ENCODE measurements at places on chromosomes 16 and 17.

DNA sequence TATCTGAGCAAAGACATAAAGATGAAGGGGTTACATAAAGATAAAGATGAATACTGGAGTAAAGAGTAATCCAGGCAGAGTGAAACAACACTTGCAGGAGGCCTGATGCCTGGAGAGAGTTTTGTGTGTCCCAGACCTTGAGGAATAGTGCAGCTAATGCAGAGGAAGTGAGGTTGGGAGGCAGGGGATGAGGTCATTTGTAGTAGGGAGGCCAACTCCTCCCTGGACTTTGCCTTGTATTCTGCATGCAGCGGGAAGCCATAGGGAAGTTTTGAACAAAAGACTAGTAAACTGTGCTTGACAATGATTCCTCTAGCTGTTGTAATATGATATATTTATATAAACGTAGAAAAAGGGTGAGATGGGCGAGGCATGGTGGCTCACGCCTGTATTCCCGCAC, 356.6 kb downstream of the KCNJ2 start:
- no peak for DNase-seq

DNA sequence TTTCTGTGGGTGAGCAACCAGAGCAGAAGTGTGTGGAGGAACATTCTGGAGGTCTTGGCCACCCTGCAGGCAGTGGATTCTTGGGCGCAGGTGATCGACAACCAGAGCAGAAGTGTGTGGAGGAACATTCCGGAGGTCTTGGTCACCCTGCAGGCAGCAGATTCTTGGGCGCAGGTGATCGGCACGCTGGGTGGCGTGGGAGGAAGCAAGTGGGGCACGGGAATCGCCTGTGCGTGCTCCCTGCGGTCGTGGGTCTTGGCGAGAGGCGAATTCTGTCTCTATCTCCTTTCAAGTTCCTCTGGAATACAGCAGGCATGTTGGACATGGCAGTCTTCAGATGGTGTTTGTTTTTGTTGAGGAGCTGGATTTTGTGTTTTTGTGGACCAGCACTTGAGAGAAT, 30.7 kb upstream of the ZNF750 start:
- no peak for DNase-seq

DNA sequence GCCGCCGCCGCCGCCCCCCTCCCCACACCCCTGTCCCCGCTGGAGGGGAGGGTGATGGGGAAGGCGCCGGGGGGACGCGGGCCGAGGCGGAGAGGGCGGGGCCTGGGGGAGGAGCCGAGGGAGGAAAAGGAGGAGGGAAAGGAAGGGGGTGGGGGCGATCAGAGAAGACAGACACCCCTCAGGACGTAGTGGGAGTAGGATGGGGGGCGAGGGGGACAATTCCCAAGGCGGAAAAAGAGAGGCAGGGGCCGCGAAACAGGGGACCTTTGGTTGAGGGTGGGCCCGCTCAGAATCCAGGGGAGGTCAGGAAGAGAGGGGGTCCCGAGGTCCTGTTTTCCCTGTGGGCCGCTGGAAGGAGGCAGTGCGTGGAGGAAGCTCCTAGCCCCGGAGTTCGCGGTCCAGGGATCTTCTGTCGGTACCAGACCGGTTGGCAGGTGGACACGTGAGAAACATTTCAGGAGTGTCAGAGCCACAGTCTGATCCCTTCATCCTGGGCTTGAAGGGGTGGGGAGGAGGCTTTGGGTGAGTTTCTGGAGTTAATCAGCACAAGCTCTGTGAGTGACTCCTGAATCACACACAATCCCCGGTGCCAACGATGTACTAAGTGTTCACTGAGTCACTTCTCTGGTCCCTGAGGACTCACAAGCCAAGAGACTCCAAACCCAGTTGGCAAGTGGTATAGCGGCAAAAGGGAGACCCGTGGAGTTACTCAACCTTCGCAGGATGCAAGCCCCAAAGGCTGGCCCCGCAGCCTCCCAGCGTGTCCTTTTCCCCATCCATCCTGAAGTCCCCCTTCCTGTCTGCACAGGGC, at the start of gene XYLT1:
Gene XYLT1, minus strand, starts transcription at position 53 of the 811 bp plus-strand sequence. CDS start 164 bp downstream, outside the sequence.
- DNase-seq, result peak; percentile 50

GRCh38 chr17:8732406-8733085, 12.1 kb downstream of the CCDC42 start:
- no peak for DNase-seq

- DNase-seq, result peak; percentile 38
Observed at GRCh38 chr17:19645734-19646201, 2.8 kb upstream of the ALDH3A2 start.

DNA sequence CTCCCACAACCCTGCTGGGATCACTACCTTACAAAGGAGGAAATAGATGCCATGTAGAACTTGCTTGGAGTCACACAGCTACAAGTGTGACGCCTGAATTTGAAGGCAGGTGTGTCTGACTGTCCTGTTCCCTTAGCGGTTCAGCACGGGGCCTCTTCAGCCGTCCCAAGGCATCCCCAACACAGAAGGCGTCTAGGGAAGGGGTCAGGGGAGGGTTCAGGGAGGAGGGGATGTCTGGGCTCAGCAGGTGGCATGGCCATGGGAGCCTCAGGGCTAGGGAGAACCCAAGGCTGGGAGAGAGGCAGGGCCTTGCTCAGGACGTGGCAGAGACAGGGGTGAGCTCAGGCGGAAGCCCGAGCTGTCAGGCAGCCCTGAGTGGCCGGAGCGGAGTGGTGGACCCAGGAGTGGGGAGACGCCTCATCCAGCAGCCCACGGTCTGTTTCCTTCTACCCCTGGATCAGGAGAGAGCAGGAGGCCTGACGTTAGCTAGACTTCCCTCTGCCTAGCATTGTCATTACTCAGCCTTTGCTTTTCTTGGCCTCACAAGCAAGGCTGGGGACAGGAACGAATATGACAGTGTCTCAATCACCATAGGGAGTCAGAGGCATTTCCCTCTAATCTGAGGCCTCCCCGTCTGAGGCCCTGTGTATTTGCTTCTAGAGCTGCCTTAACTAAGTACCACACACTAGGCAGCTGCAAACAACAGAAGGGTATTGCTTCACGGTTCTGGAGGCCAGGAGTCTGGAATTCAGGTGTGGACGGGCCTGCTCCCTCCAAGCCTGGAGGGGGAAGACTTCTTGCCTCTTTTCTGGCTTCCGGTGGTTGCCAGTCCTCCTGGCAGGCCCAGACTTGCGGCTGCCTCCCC, 31.3 kb upstream of the ANKRD40CL start:
- DNase-seq, result no peak

- DNase-seq, result no peak
Observed at GRCh38 chr17:77853191-77853977, 105.1 kb upstream of the TNRC6C start.

GRCh38 chr17:64282753-64283080, 19.7 kb upstream of the TEX2 start:
- DNase-seq, result no peak

GRCh38 chr16:10539236-10539635, 41.2 kb downstream of the EMP2 start:
- no peak for DNase-seq

GRCh38 chr16:3065742-3066439, 451 bp downstream of the IL32 start:
- no peak for DNase-seq

DNA sequence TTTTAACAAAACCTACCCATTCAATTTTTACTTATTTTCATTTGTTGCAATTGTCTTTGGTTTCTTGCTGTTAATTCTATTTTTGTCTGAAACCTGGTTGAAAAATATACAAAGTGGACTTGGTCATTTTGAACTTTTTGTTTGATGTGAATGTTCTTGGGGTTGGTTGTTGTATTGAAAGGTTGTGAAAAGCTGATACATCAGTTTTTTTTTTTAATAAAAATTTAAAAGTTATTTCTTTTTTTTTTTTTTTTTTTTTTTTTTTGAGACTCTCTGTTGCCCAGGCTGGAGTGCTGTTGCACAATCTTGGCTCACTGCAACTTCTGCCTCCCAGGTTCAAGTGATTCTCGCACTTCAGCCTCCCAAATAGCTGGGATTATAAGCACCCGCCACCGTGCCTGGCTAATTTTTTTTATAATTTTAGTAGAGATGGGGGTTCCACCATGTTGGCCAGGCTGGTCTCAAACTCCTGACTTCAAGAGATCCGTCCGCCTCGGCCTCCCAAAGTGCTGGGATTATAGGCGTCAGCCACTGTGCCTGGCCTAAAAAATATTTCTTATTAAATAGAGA, 28.9 kb downstream of the WIPF2 start:
- DNase-seq, result no peak

DNA sequence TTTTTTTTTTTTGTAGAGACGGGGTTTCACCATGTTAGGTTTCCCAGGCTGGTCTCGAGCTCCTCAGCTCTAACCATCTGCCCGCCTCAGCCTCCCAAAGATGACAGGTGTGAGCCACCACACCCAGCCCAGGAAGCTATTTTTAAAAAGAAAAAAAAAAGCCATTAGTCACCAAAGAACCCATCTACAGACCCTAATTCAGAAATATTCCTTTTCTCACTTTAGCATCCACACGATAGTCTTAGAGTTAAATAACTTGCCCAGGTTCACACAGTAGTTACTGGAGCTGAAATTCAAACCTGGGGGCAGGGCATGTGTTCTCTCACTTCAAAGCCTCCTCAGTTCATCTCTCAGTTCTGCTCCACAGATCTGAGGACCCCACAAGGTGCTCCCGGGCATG, 70.3 kb upstream of the NOL11 start:
- no peak for DNase-seq

- peak; percentile 57 for DNase-seq
Observed at GRCh38 chr17:72380120-72380519, 259.3 kb downstream of the SOX9 start.

DNA sequence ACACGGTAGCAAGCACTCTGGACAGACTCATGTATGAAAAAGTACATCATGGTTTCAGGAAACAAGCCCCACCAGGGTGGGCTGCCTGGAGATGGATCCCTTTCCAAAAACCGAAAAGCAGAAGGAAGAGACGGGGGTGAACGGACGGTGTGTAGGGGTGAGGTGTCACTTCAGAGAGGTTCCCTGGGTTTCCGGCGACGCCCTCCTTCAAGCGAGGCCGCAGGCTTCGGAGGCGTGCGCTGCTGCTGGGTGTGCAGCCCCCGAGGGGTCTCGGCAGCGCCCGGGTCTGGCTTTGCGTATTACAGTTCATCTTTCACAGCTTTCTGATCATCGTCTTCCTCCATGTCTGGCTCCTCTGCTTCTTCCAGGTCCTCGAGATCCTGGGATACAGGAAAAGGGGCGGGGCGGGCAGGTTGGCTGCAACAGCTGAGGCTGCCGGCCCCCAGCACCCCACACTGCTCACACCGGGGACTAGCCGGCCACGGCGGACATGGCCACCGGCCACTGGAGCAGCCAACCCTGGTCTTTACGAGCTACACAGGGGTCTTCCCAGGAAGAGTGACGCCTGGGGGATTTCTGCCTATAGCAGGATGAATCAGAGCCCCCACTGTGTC, 9.0 kb upstream of the PPP1R27 start:
- DNase-seq, result no peak

GRCh38 chr16:46982335-46982734, 8.9 kb upstream of the DNAJA2 start:
- DNase-seq, result no peak

DNA sequence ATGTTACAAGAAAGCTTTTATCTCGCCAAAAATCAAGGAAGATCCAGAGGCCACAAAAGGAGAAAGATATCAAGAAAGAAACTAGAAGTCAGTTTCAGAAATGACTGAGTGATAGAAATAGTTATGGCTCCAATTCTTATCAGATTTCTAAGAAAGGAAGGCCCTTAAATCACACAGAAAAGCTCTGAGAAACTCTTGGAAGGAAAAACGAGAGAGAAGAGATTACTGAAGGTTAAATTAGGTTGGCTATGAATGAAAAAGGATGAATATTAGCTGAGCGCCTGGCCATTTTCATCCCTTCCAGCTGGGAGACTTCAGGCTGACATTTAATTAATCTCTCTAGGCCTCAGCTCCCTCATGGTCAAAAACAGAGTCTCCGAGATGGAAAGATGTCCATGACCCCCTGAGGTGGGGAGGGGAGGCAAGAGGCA, 72.3 kb downstream of the CYTH1 start:
- no peak for DNase-seq

DNA sequence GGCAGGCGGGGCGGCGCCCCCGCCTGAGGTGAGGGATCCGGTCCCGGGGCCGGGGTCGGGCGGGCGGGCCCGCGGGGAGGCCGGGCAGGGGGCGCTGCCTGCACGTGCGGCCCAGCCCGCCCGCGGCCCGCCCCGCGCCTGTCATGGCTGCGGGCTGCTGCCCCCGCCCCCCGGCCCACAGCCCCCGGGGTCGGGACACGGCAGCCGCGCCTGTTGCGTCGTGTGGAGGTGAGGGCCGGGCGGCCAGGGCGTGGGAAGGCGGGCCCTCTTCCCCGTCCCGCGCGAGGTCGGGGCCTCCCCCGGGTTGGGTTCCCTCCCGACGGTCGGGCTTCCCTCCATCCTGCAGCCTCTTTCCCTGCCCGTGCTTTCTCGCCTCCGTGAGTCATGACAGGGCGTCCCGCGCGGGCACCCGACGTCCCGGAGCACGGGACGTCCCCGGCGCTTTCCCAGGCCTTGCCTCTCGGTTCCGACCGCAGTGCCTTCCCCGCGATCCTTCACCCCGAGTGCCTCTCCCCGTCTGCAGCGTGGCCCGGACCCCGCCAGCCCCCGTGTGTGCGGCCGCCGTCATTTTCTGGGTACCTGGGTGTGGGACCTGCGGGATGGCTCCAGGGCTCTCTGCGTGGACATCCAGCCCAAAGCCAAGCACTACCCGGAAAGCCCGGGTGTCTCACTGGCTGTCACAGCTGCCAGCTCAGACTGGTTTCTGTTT, 76.7 kb downstream of the CHD9 start:
- DNase-seq, result peak; percentile 57

DNA sequence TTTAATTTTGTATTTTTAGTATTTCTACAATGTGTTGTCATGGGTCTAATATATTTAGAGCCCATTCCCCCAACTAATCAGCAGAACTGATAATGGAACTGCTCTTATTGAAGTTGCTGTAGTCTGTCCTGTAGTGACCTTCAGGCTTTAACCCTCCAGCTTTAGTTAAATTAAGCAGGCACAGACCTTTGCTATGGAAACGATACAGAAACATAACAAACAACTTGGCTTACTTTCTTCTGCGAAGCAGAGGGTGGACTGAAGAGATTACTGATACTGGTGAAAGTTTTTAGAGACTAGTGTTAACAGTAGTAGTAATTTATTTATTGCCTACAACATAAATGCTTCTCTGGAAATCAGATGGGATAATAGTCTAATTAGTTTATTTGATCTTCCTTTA, 61.4 kb downstream of the NFATC3 start:
- peak; percentile 85 for DNase-seq

- DNase-seq, result no peak
Observed at GRCh38 chr17:41407226-41407625, 9.8 kb upstream of the KRT31 start.

All from fibroblast of villous mesenchyme (primary cell).